Gastrocnemius medialis (tissue), 4 donors: ENCODE measurements at places on chromosomes 6 and 20. TPM values are rescaled to one million over a fixed set of nuclear protein-coding genes. Genes with fewer than 3 reads are reported as not detected.

The ESR1 gene
- total RNA-seq, result 0.61 TPM

The EFCAB8 gene
- total RNA-seq, result not detected

The SAYSD1 gene
- total RNA-seq, result 12.9 TPM

DNA sequence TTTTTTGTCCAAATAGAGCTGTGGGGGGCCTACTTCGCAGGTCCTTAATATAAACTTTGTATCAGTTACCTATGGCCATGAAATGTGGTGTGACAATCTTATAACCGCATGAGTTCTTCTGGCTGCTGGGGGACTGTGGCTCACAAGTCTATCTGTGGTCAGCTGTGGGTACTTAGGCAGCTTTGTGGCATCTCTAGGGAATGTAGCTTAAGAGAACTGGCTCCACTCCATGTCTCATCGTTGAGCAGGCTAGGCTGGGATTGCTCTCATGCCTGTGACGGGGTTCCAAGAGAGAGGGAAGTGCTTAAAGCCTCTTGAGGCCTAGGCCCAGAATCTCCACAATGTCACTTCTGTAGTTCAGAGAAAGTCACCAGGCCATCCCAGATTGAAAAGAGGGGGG lies 140.5 kb downstream of the BTBD3 start:
- DNase-seq, result no peak

DNA sequence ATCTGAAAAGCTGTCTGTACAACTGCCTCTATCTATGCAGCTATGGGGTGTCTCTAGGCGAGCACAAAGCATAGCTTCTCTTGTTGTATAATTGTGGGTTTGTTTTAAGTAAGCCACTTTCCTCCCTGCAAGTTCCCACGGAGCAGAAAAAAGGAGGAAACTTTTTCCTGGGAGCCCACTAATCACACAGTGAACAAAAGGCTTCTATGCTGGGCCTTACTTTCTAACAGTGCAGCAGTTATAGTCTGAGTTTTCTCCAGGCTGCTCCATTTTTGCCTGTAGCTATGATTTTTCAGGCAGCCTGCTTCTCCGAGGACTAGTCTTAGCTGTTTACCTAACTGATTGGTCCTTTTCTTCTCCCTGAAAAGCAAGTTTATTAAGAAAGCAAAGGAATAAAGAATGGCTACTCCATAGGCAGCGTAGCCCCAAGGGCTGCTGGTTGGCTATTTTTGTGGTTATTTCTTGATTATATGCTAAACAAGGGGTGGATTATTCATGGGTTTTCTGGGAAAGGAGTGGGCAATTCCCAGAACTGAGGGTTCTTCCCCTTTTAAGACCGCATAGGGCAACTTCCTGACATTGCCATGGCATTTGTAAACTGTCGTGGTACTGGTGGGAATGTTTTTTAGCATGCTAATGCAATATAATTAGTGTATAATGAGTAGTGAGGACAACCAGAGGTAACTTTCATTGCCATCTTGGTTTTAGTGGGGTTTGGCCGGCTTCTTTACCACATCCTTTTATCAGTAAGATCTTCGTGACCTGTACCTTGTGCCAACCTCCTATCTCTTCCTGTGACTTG lies 84.3 kb downstream of the OPRM1 start:
- no peak for DNase-seq

DNA sequence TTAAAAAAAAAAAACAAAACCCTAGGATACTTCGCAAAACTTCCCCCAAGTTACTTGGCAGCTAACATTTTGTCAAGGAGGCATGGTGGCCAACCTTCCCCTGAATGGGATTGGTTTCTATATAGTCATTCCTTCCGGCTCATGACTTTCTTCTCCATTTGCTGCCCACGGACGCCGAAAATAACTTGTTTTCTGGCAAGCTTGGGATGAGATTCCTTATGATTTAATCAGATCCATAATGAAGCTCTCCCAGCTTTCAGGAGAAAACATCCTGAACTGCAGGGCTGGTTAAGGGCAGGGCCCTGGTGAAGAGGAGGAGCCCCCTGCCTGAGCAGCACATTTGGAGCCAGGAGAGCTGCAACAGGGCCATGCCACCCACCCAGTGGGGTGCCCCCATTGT lies 49.9 kb downstream of the PPP1R16B start:
- no peak for DNase-seq

DNA sequence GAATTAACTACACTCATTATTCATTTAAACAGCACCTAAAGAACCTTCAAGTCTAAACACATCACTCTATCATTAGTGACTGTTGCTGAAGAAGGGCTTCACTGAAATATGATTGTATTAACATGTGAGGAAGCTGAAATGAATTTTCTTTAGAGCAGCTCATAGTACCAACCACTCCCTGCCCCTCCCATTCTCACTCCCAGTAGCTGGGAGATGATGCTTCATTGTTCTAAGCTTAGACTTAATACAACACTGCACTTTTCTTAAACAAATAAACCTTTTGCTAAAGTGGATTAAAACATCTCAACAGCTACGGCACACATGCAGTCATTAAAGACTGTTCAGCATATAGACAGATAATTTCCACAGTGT lies 63.1 kb downstream of the ATXN1 start:
- no peak for DNase-seq

- DNase-seq, result no peak
Observed at GRCh38 chr20:51020657-51021056, 2.2 kb downstream of the KCNG1 start.

DNA sequence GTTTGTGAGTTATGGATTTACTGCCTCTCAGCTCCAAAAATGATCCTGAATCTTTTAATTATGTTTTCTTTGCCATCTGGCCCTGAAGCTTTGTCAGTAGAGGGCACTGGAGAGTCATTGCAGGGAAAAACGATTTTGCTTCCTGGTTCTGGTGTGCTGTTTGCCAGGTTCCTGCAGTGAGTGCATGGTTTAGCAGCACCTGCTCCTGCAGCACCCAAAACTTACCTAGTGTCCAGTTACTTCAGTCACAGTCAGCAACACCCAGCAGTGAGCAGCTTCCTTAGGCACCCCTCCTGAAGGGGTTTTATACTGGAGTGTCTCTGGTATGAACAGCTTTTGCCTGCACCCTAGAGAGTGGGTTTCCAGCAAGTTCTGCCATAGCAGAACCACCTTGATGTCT lies 6.0 kb upstream of the TRIM26 start:
- no peak for DNase-seq

GRCh38 chr6:139679516-139680179 lies 305.2 kb upstream of the CITED2 start:
- DNase-seq, result no peak

DNA sequence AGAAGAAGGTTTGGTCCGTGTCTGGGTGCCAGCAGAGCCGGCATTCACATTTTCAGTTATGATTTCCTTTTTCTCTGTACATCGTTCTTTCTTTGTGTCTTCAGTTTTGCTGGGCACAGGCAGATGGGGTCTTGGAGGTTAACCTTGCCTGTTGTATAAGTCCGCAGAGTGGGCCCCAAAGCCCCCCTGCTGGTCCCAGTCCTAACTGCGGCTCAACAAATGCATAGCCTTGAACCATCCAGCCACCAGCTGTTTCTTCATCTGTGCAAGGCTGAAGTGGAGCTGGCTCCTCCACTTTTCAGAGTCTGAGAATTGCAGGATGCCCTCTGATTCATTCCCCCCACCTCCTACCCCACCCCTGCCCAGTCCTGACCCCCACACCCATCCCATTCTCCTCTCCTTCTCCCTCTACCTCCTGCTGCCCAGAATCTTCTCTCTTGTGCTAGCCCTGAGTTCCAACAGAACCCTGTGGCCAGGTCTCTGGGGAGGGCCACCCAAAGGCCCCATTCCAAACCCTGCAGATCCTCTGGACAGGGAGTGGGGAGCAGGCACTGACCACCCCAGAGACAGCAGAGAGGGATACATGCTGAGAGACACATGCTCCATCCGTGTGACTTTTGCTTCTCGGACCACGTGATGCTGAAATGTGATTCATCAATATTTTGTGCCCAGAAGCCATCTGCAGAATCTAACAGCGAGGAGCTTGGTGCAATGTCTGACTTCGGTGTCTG lies 386.5 kb upstream of the SULF2 start:
- no peak for DNase-seq

- no peak for DNase-seq
Observed at GRCh38 chr6:34521463-34522285, 34.5 kb downstream of the SPDEF start.

- DNase-seq, result no peak
Observed at GRCh38 chr6:160362556-160362955, 14.4 kb downstream of the SLC22A3 start.

- no peak for DNase-seq
Observed at GRCh38 chr6:125019918-125020317, 57.7 kb downstream of the RNF217 start.

DNA sequence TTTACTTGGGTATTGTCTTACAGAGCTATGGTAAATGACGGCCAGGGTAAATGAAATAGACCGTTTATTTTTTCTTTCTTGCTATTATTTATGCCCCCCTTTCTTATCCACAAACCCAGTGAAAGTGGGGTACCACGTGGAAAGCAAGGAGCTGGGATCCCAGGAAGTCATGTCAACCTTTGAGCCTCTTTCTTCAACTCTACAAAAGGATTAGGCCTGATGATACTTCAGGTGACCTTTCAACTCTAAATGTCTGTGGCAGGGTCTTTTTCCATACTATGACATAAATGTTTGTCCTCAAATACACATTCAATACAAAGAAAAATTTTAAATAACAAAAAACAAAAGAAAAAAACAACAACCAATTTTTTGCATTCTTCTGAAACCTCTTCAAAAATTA lies 291.4 kb downstream of the ADGB start:
- DNase-seq, result no peak

GRCh38 chr6:42394881-42395620 lies 56.7 kb downstream of the TRERF1 start:
- no peak for DNase-seq

- no peak for DNase-seq
Observed at GRCh38 chr20:10674684-10675449, 1.1 kb upstream of the JAG1 start.

- DNase-seq, result no peak
Observed at GRCh38 chr6:169813969-169814368, 62.5 kb downstream of the ERMARD start.

DNA sequence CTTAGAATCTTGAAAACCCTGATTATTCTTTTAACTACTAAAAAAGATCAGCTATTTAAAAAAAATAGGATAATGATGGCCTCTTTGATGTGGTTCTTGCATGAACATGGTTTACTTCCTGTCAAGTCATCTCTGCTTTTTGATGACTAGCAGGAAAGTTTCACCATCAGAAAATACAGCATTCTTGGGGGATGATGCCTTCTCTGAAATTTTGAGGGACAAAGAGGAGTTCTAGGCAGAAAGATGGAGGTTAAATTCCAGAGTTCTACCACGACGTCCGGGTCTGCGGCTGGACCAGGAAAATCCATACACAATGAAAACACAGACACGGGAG lies 130.4 kb downstream of the OLIG3 start:
- no peak for DNase-seq

GRCh38 chr6:97867177-97867576 lies 584.2 kb upstream of the MMS22L start:
- DNase-seq, result no peak

- DNase-seq, result no peak
Observed at GRCh38 chr20:16942756-16943155, 194.6 kb downstream of the OTOR start.

DNA sequence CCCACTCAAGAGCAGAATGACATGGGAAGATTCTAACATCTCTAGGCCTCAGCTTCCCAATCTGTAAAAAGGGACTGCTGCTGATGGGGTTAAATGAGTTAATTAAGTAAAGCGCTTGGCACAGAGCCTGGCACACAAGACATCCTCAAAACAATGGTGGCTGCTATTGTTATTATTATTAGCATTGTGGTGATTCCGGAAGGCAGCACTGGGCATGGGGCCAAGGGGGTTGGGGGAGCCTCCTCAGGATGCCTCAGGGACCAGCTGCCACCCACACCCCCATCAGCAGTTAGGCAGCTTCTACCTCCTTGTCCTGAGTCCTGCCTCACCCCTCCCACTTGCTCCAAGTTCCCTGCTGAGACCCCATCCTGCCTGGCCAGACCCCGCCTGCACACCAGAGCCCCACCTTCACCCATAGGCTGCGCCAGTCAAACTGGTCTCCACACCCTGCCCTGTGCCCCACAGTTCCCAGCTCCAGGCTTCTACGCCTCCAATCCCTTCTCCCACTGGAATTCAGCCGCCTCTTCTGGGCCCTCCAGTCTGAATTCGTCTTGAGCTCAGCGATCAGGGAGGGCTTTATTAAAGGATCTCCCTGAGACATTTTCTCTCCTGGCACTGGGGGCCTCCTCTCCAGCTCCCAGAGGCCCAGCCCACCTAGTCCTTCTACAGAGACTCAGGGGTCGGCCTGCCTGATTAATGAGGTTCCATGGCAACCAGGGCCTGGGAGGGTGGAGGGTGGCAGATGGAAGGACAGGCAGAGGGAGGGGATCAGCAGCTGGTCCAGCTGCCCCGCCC lies 1.5 kb downstream of the E2F1 start:
- no peak for DNase-seq

GRCh38 chr6:168212362-168212761 lies 107.2 kb downstream of the DACT2 start:
- DNase-seq, result no peak

- DNase-seq, result no peak
Observed at GRCh38 chr20:60171738-60172137, 213.5 kb downstream of the CDH26 start.

GRCh38 chr6:104682722-104683643 lies 176.7 kb downstream of the HACE1 start:
- no peak for DNase-seq

DNA sequence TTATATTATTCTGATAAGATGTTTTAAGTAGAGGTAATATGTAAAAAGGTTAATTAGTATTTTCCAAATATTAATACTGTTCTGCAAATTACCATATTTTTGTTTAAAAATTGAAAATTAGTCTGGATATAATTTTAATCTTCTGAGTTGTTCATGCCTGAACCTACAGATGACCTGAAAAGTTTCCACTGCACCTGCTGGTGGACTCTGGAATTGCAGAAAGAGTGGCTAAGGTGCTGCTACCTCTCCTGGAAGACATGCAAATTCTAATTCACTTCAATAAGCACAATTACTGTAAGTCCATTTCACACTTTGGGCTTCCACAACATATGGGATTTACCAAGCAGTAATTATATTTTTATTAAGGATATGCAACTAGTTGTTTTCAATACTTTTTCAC lies 77.7 kb upstream of the OLIG3 start:
- DNase-seq, result no peak

DNA sequence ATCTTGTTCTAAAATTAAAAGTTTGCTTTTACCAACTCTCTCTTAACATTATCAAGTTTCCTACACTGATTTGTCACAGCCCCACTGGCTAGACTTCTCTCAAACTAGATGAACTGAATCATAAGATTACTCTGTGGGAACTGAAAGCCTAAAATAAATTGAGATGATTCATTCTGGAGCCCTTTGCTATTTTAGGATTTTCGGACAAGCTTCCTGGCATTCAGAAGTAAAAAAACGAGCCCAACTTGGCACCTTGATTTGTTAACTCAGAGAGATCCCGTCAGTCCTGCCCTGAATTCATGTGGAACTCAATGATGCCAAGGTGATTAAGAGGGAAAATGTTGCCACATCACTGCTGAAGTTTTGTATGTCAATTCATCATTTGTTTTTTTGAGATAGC lies 122.0 kb upstream of the NRSN1 start:
- DNase-seq, result no peak

DNA sequence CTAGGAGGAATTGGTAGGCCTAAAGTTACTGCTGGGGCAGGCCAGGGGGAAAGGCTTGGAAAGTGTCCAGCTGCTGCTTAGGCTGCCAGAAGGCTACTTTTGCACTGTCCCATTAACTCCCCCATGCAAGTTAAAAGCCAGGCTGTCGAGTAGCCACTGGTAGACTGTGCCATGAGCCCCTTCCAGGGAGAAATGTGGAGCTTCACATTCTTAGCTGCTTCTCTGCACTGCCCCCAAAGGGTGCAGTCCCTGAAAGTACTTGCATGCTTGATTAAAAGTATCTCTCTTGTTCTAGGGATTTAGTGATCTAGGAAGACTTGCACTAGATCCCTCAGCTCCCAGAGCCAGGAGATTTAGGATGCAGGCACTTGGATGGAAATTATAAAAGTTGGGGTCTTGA lies 57.3 kb downstream of the CDC5L start:
- no peak for DNase-seq
